ENCODE measurements at places on chromosomes 1 and 21.
A peak's percentile ranks its signal among the peaks of the same experiment; 100 is the strongest.

DNA sequence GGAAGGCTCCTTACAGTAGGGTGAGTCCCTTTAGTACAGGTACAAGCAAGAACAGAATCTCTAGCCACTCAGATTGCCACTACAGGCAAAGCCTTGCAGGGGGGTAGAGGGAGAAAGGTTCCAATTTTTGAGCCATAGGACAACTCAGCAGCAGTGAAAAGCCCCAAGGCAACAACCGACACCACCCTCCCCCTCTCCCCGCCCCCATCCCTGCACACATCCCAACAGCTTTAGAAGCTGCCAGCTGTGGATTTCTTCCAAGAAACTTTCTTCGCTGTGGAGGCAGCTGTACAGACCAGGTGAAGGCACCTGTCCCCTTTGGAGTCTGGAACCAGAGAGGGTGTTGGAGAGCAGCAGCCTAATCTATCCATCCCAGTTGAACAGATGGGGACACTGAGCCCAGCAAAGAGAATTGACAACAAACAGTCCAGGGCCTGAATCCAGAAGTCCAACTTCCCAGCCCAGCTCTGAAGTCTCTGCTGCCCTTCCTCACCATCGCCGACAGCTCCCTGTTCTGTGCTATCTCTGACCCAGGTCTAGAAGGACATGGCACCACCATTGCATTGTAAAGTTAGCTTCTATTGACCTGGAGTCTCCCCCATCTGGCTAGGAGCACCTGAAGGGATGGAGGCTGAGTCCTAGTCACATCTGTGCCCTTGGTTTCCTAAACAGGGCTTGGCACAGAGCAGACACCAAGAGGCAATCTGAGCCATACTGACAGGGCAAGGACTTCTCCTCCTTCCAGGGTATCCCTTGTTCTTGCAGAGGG is 2.2 kb downstream of the TENT5B start:
- no peak overlapping the region for H3K4me3 ChIP-seq
- peaks cover 10% of the 10 kb centered on the region for H3K4me1 ChIP-seq
- H3K27ac ChIP-seq = no peak overlapping the region
- no peak for DNase-seq
- no peaks in the 10 kb centered on the region for H3K36me3 ChIP-seq

- H3K4me3 ChIP-seq = peak overlapping the region; percentile 91
- H3K27ac ChIP-seq = peak overlapping the region; percentile 96
- DNase-seq = no peak
- peaks cover 32% of the 10 kb centered on the region for H3K4me1 ChIP-seq
These were observed 564 bp downstream of the DISP1 start for GRCh38 chr1:222815440-222815765.

DNA sequence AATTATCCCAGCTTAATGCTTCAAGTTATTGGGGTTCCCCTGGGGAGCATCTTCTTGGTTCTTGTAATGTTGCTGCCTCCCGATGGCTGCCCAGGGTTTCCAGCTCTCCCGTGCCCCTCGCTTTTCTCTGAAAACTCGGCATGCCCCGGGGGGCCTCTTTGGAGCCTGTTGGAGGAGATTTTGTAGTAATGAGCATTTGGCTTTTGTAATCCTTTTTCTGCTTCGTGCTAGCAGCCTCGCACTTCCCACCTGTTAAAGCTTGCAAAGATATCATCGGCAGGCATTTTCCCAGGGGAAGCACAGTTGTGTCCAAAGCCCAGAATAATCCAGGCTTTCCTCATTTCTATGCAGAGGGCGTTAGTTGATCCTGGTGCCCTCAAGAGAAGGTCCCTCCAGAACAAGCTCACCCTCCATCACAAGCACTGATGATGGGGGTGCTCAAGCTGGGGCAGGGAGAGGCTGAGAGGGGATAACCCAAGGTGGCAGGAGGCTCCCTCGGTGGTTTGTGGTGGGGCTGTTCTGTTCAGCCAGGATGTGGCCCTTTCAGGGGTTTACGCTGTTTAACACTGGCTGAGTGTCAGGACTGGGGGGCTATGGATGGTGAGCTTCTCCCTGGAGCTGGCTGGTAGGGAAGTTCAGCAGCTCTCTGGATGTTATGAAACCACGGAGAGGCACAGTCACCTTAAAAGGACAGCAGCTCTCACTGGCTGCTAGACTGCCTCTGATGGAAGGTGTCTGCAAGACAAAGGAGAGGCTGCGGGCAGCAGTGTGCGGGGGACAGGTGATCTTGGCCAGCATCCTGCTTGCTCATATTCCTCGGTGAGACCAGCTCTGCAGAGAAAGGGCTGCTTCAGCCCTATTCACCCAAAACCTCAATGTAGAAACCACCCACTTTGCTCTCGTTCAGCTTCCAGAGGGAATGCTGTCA is 477.1 kb upstream of the VAMP3 start:
- no peak overlapping the region for H3K27ac ChIP-seq
- no peaks in the 10 kb centered on the region for H3K36me3 ChIP-seq
- no peaks in the 10 kb centered on the region for H3K4me1 ChIP-seq
- DNase-seq = no peak
- no peak overlapping the region for H3K4me3 ChIP-seq

- DNase-seq = no peak
- peak overlapping the region; percentile 93 for H3K27ac ChIP-seq
- peaks cover 53% of the 10 kb centered on the region for H3K36me3 ChIP-seq
- peaks cover 49% of the 10 kb centered on the region for H3K4me1 ChIP-seq
- no peaks in the 10 kb centered on the region for H3K27me3 ChIP-seq
- peak overlapping the region; percentile 92 for H3K4me3 ChIP-seq
These were observed 1.2 kb downstream of the MTF2 start for GRCh38 chr1:93080179-93080823.

DNA sequence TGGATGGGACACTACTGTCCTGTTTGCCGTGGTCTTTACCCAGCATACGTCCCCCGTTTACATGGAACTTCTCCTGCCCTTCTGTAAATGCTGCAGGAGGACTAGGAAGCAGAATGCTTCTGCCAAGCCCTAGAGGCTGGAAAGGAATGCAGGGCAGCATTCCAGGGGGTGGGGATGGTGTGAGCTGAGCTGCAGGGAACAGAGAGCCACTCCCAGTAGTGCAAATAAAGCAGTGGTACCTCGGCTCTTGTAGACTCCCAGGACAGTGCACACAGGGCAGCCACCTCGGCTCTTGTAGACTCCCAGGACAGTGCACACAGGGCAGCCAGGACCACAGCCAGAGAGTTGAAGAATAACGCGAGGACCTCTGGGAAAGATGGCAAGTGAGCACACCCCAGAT is 35.4 kb downstream of the PTPRU start:
- H3K4me1 ChIP-seq = no peaks in the 10 kb centered on the region
- H3K27me3 ChIP-seq = peaks cover 58% of the 10 kb centered on the region
- DNase-seq = no peak
- no peak overlapping the region for H3K4me3 ChIP-seq

- DNase-seq = no peak
- H3K36me3 ChIP-seq = no peaks in the 10 kb centered on the region
- H3K27me3 ChIP-seq = peaks cover 5% of the 10 kb centered on the region
- H3K4me3 ChIP-seq = no peak overlapping the region
- H3K4me1 ChIP-seq = no peaks in the 10 kb centered on the region
These were observed 30.8 kb upstream of the FAM89A start for GRCh38 chr1:231070758-231071444.

- H3K27ac ChIP-seq = peak overlapping the region; percentile 86
- no peak for DNase-seq
- H3K4me3 ChIP-seq = no peak overlapping the region
- H3K27me3 ChIP-seq = peaks cover 24% of the 10 kb centered on the region
- peaks cover 13% of the 10 kb centered on the region for H3K4me1 ChIP-seq
These were observed 251.3 kb downstream of the KCNH1 start for GRCh38 chr1:210882414-210883221.

- no peaks in the 10 kb centered on the region for H3K27me3 ChIP-seq
- H3K4me3 ChIP-seq = no peak overlapping the region
- peaks cover 40% of the 10 kb centered on the region for H3K4me1 ChIP-seq
- peak overlapping the region; percentile 53 for H3K27ac ChIP-seq
These were observed 68.0 kb downstream of the CACHD1 start for GRCh38 chr1:64537942-64538341.

DNA sequence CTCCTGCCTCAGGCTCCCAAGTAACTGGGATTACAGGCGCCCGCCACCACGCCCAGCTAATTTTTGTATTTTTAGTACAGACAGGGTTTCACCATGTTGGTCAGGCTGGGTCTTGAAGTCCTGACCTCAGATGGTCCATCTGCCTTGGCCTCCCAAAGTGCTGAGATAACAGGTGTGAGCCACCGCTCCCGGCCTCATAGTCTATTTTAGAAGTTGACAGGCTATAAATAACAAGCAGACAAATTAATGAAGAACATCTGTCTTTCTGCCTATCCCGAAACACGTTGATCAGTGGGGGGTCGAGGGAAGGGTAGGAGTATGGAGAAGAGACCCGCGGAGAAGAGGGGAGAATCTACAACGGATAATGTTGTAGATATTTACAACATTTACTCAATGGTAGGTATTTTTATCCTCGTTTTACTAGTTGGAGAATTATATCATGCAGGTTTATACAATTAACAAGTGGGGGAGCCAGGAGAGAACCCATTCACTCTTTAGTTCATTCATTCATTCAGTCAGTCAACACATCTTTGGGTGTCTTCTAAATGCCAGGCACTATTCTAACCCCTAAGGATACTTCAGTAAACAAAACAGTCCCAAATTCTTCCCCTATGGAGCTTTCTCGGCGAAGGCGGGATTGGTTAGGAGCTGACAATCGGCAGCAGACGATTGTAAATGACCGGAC is 497 bp upstream of the IFNAR2 start:
- H3K4me3 ChIP-seq = peak overlapping the region; percentile 89
- peak overlapping the region; percentile 92 for H3K27ac ChIP-seq
- no peak for DNase-seq

- peak overlapping the region; percentile 75 for H3K4me3 ChIP-seq
- no peak overlapping the region for H3K27ac ChIP-seq
- peaks cover 11% of the 10 kb centered on the region for H3K36me3 ChIP-seq
- DNase-seq = no peak
These were observed 1.2 kb downstream of the SORT1 start for GRCh38 chr1:109396513-109396839.

GRCh38 chr1:240705579-240705978 is 93.6 kb upstream of the GREM2 start:
- peaks cover 3% of the 10 kb centered on the region for H3K27me3 ChIP-seq
- H3K4me1 ChIP-seq = no peaks in the 10 kb centered on the region
- H3K4me3 ChIP-seq = no peak overlapping the region
- no peak for DNase-seq
- no peak overlapping the region for H3K27ac ChIP-seq

GRCh38 chr1:7379441-7379971 is 391.6 kb upstream of the VAMP3 start:
- no peak overlapping the region for H3K4me3 ChIP-seq
- no peaks in the 10 kb centered on the region for H3K36me3 ChIP-seq
- no peak for DNase-seq

Data from activated T-cell treated with anti-CD3 and anti-CD28 coated beads, Interleukin-2, amount 50 U/mL, for 24 hours (primary cell).